ENCODE measurements at places on chromosomes 5 and 9. TPM values are rescaled to one million over a fixed set of nuclear protein-coding genes. Genes with fewer than 3 reads are reported as not detected.

DNA sequence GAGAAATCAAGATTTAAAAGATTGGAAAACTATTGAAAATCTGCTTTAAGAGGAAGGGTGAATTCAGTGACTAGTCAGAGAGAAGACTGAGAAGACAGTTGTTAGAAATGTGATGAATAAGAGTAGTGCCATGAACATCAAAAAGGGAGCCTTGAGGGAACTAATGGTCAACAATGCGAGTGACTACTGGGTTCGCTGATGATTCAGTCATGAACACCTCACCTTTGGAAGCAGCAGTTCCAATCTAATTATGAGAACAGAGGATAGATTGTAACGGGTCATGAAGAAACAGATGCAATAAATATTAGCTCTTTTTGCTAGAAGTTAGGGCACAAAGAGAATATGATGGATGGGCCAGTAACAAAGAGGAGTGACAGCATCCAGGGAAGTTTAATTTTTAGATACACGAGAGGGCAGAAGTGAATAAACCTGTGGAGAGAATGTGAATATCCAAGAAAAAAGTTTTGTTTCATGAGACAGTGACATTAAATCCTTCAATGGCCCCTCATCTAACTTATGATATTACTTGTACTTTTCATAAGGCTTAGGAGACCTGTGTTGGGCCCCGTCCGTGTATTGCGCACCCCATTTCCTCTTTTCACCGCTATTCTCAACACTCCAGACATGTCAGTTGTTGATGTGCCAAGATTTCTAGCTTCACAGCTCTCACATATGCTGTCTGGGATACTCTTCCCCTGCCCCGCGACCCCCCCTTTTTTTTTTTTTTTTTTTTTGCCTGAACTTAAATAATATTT is 23.5 kb upstream of the IFNE start:
- H3K27ac ChIP-seq: no peak overlapping the region
- H3K36me3 ChIP-seq: no peaks in the 10 kb centered on the region
- DNase-seq: no peak
- peaks cover 15% of the 10 kb centered on the region for H3K4me1 ChIP-seq
- no peak overlapping the region for H3K4me3 ChIP-seq

DNA sequence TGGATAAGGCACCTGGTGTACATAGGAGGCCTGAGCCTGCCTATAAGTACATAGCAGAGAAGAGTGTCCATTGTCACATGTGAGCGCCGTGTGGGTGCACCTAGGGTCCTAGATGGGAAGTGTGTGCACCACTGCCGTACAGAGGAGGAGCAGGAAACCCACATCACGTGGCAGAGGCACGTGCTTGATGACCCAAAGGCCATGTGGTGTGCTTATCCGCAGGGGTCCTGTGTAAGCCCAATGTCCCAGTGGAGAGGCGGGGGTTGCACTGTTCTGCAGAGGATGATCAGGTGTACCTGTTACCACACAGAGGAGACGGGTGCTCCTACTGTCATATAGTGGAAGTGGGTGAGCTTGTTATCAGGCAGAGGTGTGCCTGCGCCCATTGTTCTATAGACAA is 354.1 kb upstream of the IRX2 start:
- no peak overlapping the region for H3K27ac ChIP-seq
- no peaks in the 10 kb centered on the region for H3K36me3 ChIP-seq
- no peaks in the 10 kb centered on the region for H3K27me3 ChIP-seq
- DNase-seq: no peak

- H3K27me3 ChIP-seq: no peaks in the 10 kb centered on the region
- H3K27ac ChIP-seq: no peak overlapping the region
- no peaks in the 10 kb centered on the region for H3K4me1 ChIP-seq
- no peak for DNase-seq
- H3K4me3 ChIP-seq: no peak overlapping the region
These were observed 68.7 kb downstream of the PRR16 start for GRCh38 chr5:120532835-120533234.

Gene GPX3
- polyA plus RNA-seq: 1.2 TPM

DNA sequence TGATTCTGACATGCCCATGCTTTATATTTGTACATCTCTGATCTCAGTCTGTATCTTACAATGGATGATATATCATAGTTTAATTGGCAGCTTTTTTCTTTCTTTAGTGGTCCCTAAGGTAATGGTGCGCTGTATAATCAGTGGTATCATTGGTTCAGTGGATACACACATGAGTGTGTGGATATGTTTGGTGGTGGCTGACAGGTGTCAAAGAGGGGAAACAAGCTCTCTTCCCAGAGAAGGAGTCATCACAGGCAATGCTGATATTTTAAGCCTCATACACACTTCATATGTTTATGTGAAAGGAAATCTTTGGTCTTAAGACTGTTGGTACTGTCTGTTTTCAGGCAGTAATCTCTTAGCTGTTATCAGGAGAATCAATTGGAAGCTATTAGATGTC is 52.1 kb upstream of the KIAA1958 start:
- no peaks in the 10 kb centered on the region for H3K36me3 ChIP-seq
- no peak overlapping the region for H3K4me3 ChIP-seq
- H3K27ac ChIP-seq: no peak overlapping the region

DNA sequence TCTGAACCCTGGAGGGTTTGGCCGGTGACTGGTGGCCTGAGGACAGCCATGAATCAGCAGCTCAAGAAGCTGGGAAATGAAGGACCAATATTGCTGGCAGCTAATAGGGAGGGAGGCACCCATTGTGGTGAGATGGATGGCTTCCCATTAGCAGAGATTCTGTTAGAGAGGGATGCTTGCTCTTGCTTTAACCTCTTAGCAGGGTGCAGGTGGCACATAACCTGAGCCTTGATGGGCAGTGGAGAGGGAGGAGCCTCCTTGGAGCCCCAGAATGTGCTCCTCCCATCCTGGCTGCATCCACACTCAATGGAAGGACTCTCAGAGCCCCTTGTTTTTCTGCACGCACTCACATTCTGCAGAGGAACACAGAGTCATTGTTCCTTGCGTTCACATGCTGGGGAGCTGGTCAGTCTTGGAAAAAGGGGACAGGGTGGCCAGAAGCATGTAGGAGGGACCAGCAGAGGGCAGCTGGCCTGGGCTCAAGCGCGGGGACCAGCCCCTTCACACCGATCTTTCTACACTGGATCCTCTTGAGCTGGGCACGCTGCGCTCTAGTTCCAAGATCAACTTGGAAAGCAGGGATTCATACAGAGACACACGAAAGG is 161.8 kb downstream of the MED10 start:
- DNase-seq: no peak
- H3K4me1 ChIP-seq: no peaks in the 10 kb centered on the region
- no peaks in the 10 kb centered on the region for H3K36me3 ChIP-seq
- H3K27ac ChIP-seq: no peak overlapping the region
- H3K27me3 ChIP-seq: no peaks in the 10 kb centered on the region
- H3K4me3 ChIP-seq: no peak overlapping the region

Gene CCDC187
- polyA plus RNA-seq: not detected

Gene DMAC1
- polyA plus RNA-seq: 54.9 TPM

Gene TSLP
- polyA plus RNA-seq: not detected

DNA sequence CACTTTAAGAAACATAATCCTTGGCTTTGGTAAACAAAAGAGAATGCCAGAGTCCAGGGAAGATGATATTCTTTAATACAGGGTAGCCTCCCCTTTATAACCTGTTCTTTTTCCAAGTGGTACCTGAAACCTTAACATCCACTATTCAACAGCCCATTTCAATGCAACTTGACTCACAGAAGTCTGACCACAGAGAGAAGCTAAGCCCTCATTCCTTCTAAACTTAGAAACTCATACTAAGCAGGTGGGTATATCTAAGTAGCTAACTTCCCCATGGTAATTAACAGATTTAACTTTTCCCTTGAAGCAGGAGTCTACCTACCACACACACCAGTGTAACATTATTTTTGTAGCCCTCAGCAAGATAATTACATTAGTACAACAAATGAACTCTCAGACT is 91.9 kb downstream of the CEMIP2 start:
- no peaks in the 10 kb centered on the region for H3K4me1 ChIP-seq
- H3K27ac ChIP-seq: no peak overlapping the region
- H3K27me3 ChIP-seq: no peaks in the 10 kb centered on the region
- no peak overlapping the region for H3K4me3 ChIP-seq
- no peak for DNase-seq
